AG08395 (cell line): ENCODE measurements at places on chromosomes 2 and 18.
A peak's percentile ranks its signal among the peaks of the same experiment; 100 is the strongest.

GRCh38 chr2:237336131-237336530 lies 77.8 kb downstream of the COL6A3 start:
- no peak for DNase-seq

DNA sequence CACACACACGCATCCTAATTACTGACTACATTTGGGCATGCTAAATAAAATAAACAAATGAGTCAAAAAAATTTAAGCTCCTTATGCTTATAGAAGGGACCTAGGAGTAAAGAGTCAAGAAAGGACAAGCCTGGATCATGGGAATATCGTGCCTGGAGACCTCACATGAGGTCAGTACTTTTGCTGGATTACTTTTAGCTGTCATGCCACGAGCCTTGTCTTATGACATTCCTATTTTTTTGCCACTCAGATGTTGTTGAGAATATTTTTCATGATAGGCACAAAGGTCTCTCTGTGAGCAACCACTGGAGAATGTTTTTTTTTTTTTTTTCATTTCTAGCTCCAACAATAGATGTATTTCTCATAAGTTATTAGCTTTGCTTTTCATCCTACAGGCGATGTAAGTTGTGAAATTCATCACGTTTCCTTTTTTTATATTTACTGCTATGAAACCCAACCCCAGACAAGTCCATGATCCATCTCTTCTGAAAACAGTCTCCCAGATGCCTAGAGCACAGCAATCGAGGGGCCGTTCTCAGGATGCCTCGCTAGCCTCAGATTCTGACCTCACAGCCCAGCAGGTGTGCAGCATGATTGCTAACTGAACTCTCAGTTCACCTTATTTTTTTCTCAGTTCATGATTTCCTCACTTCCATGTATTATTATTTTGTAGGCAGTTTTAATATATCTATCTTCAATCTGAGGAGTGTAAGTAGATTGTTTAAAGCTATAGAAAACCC lies 464.5 kb downstream of the IRS1 start:
- DNase-seq = no peak

- no peak for DNase-seq
Observed at GRCh38 chr2:72841462-72842125, 15.8 kb upstream of the EXOC6B start.

GRCh38 chr2:196337208-196337953 lies 166.0 kb upstream of the STK17B start:
- peak; percentile 72 for DNase-seq

DNA sequence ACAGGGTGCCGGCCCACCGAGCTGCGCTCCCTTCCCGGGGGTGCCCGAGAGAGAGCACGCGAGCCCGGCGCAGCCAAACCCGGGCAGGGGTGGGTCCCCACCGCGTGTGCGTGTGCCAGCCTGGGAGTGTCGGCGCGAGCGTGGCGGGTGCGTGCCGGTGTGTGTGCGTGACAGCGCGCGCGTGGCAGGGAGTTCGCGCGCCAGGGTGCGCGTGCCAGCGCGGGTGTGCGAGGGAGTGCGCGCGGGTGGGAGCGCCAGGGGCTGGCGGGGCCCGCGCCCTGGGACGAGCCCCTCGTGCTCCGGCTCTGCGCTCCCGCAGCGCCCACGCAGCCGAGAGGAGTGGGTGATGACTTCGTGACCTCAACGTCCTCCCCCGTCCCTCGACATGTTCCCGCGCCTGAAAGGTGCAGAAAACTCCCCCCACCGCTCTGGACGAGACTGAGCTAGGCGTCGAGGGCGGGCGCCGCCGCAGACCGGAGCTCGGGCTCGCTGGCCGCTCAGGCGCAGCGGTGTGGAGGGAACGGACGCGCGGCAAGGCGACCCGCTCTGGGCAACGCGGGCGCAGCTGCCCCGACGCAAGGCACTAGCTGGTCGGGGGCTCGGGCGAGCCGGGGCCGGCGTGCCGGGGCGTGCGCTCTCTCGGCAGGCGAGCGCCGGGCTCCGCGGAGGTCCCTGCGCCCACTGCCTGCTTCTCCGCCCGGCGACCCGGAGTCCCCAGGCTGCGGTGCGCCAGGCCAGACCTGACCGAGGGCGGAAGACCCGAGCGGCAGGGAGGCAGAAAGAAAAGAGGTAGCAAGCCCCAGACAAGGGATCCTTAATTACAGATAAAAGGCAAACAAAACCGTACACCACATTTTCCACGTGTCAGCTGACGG lies 582.8 kb downstream of the ZEB2 start:
- DNase-seq = no peak

GRCh38 chr2:231411831-231412617 lies 16.5 kb downstream of the B3GNT7 start:
- DNase-seq = peak; percentile 90
